ENCODE measurements at places on chromosomes 16 and 17. TPM values are rescaled to one million over a fixed set of nuclear protein-coding genes. Genes with fewer than 3 reads are reported as not detected.

GRCh38 chr17:82913304-82914043 is 73.7 kb upstream of the ZNF750 start:
- no peak for DNase-seq

GRCh38 chr16:57797216-57797525 is 5.1 kb downstream of the KIFC3 start:
- no peak for DNase-seq

The CIBAR2 gene
- 0.46 TPM for polyA plus RNA-seq

The ITGAD gene
- polyA plus RNA-seq = 0.78 TPM

- no peak for DNase-seq
Observed at GRCh38 chr17:4901648-4902344, 1.1 kb downstream of the CHRNE start.

The RASL10B gene
- 0.80 TPM for polyA plus RNA-seq

The SLC16A11 gene
- 7.4 TPM for polyA plus RNA-seq
